ENCODE measurements at places on chromosomes 5 and 9.
A peak's percentile ranks its signal among the peaks of the same experiment; 100 is the strongest.

DNA sequence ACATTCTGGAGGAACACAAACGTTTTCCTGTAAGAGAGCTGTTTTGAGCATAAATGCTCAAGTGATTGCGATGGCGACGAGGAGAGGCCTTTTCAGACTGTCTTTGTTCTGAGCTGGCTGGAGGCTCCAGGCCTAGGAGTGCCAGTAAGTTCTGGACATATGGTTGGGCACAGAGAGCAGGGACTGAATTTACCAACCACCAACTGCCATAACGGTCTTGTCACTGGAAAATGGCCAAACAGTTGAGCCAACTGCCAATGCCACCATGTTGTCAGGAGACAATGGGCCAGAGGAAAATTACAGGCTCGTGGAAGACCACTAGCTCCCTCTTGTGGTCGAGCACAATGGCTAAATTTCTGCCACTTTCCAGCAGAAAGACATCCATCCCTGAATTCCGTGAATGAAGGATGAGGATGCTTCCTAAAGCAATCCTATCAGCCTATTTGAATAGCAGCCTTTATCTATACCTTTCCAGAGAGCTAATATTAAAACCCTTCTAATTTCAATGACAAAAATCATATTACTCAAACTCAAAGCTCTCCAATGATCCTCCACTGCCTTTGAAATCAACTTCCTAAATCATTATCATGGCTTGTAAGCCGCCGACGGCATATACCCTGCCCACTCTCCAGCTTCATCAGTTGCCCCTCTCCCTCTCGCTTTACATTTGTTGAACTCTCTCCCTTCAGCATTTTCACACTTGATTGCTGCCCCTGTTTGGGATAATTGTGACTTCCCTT is 66.9 kb upstream of the GLIS3 start:
- peak; percentile 50 for DNase-seq

GRCh38 chr5:126516133-126516532 is 78.9 kb downstream of the ALDH7A1 start:
- DNase-seq, result no peak

GRCh38 chr5:125137535-125137934 is 391.1 kb upstream of the ZNF608 start:
- no peak for DNase-seq

GRCh38 chr9:88835038-88835466 is 156.2 kb upstream of the S1PR3 start:
- DNase-seq, result no peak

DNA sequence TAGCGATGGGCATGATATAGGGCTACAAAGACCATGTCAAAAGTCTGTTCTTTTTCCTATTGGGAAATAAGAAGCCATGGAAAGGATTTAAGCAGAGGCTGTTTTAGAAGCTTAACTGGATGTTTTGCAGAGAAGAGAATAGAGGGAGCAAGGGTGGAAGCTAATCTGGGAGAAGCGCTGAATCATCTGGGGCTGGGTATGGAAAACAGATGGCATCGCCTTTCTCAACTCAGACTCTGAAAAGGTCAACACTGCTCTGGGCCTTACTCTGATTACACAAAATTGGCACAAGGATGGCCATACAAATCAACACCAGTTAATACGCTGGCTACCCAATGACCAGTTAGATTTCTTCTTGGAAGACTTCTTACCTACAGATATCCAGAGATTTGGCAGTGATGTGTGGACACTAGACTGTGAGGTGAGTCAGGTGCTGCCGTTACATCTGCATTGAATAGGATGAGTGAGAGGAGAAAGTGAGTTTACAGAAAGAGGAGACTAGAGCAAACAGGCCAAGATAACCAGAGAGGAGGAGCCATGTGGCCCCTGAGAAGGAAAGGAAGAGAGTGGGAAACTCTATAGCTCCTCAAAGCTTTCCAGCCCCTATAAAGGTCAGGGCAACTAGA is 6.2 kb upstream of the TCERG1 start:
- DNase-seq, result no peak

DNA sequence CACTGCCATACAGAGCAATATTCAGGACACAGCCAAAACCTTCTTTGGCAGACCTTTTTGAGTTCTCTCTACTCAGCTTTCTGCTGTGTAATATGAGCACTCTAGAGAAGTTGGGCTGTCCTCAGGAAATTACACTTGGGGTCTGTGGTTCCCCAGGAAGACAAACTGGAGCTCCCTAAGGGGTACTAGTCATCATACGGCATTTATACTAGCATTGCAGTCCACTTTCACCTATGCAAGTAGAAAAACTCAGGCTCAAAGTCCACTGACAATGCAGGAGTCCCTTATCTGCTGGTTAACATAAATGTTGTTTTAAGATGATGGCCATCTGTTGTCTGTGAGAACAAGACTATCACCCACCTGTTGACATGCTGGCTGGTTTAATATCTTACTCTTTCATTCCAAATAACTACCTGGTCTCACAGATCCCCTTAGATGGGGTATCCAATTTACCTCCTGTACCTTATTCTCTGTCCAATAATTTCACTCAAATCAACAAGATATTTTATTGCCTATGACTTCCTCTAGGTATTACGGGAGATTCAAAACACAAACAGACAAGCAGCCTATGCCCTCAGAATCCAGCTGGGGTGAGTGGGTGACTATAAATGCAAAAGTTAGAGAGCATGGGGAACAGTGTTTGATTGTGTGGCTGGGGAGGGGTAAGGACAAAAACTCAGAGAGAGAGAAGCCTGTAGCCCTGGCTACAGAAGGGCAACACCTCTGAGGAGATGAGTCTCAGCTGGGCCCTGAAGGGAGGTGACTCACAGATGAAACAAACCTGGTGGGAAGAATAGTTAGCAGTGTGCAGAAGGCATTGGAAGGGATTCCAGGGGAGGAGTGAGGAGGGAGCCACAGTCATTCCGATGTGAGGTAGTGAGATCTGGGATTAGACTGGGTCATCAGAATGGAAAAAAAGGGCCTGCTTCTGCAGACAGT is 10.2 kb downstream of the DOCK8 start:
- DNase-seq, result no peak

DNA sequence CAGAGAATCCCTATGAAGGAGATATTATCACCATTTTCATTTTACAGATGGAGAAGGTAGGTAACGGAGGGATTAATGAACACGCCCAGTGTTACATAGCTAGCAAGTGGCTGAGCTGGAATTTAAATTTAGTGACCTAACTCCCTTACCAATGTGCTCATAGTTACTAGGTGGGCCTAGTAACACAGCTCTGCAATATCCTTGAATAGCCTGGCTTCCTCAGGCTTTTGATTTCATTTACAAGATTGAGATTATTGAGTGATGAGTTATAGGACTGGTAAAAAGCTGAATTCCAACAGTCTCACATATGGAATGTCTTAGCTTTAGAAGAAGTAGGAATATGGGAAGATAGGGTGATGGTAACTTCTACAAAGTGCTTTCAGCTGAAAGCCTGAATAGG is 336.3 kb upstream of the KIF2A start:
- DNase-seq, result no peak

- DNase-seq, result peak; percentile 57
These were observed 58.1 kb downstream of the RFX3 start for GRCh38 chr9:3467593-3468219.

- DNase-seq, result no peak
These were observed 63.0 kb downstream of the CEP120 start for GRCh38 chr5:123360201-123360571.

- no peak for DNase-seq
These were observed 172.0 kb upstream of the KLF9 start for GRCh38 chr9:70586476-70586875.

GRCh38 chr9:107914151-107914550 is 424.6 kb upstream of the KLF4 start:
- DNase-seq, result no peak

- no peak for DNase-seq
These were observed 6.8 kb upstream of the ZBTB34 start for GRCh38 chr9:126853667-126854066.

DNA sequence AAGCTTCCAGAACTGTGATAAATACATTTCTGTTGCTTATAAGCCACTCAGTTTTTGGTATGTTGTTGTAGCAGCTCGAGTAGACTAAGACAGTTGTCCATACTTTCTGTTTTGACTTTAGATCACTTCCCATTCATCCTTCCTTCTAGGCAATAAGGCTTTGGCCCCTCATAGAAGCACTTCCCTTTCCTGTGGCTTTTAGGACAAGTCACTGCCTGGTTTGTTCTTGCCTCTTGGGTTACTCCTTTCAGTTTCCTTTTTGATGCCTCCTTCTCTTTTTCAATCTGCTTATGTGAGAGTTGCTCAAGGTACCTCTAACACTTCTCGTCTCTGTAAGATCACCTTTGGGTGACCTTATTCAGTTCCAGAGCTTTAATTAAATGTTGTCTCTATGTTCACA is 72.4 kb upstream of the NTRK2 start:
- DNase-seq, result no peak

DNA sequence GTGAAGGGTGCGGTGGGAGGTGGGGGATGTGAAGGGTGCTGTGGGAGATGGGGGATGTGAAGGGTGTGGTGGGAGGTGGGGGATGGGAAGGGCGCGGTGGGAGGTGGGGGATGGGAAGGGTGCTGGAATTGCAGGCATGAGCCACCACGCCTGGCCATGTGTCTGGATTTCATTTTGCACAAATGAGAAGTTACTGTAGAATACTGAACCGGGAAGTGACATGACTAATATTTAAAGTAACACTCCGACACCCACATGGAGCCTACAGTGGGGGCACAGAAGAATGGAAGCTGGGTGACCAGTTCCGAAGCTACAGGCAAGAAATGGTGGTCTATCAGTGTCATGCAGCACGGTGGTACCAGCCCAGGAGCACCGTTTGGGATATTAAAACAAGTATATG is 69.9 kb upstream of the SPTLC1 start:
- DNase-seq, result no peak

DNA sequence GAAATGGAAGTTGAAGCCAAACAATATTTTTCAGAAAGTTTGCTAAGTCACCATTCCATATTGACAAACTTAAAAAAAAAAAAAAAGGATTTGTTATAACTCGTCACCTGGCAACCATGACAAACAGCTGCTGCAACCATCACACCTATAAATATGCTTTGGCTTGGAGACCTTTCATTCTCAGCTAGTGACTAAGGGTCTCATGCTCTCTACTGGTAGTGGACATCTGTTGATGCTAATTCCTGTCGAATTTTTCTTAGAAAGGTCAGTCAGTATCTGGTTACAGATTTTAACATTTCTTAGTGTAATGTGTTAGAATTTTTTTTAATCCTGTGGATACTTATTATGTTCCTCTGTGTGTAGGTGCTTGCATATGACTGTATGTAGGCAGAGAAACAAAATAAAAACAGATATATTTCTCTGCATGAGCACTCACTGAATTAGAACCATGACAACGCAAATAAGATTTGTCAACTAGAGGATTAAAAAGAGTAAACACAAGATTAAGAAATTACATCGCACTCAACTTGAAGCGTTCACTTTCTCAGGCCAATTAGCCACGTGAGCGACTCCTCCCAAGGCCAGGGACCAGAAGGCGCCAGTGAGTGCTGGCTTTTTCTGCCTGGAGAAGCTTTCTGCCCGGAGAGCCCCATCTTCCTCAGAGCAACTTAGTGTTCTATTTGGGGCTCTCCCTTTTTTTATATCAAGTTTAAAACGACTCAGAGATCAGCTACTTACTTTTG is 27.0 kb upstream of the ZNF622 start:
- no peak for DNase-seq
